ENCODE measurements at places on chromosomes 6 and 20.

- no peak for DNase-seq
These were observed 4.6 kb downstream of the SAMD3 start for GRCh38 chr6:130218134-130218533.

DNA sequence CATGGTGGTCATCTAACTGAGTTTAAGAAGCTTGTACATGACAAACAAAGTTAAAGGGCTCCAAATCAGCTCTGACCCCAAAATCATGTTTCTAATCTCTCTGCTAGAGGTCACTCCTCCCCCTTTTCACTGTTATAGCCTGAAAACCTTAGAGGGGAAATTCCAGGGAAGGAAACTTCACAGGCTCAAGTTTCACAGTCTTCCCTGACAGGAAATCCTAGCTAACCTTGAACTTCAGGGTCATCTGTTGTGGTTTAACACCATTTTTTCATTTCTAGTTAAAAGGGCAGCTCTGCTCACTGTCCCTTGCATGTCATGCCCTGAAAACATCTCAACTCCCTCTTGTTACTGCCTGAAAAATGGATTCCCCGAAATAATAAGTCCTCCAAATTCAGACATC, 104.4 kb upstream of the BMP2 start:
- DNase-seq, result no peak

GRCh38 chr20:17225851-17226409, 910 bp upstream of the PCSK2 start:
- no peak for DNase-seq

GRCh38 chr20:14865169-14865568, 527.8 kb upstream of the FLRT3 start:
- DNase-seq, result no peak

DNA sequence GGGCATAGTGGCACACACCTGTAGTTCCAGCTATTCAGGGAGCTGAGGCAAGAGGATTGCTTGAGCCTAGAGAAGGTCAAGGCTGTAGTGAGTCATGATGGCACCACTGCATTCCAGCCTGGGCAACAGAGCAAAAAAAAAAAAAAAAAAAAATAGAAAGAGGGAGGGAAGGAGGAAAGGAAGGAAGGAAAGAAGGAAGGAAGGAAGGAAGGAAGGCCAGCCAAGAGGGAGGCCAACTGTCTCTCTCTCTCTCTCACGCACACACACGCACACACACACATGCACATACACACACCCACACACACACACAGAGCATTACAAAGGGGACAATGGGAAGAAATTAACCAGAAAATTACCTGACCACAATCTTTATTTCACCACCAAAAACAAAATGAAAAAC, 50.6 kb upstream of the COL9A1 start:
- no peak for DNase-seq

DNA sequence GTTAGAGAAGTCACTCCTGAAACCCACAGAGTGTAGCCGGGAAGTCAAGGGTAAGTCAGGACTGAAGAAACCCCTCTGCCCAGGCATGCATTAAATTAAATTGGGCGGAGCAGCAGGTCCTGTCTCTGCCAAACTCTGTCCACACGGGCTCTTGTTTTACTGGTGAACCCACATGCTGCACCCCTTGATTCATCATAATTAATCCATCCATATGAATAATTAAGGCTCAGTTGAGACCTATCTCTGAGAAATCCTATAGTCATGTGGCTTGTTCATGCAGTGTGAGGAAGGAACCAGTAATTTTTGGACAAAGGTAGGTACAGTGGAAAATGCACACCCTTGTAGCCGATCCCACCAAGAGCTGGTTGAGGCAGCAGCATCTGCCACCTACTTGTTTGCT, 43.0 kb downstream of the PXDC1 start:
- no peak for DNase-seq

DNA sequence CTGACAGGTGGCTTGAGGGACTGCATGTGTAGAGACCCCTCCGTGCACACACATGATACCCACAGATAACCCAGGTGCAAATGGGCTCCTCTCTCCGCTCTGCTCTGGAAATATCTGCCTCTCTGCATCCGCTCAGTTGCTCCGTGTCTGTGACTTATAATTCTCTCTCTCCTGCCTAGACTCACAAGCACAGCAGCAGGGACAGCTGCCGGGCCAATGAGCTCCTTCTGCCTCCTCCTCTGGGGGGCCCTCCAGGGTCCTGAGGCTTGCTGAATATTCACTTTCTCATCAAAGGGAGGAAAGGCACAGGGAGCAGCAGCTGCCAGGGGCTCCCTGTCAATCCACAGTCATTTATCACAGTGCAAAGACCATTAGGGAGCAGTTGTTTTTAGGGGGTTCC, 24.1 kb downstream of the LRFN2 start:
- DNase-seq, result no peak

DNA sequence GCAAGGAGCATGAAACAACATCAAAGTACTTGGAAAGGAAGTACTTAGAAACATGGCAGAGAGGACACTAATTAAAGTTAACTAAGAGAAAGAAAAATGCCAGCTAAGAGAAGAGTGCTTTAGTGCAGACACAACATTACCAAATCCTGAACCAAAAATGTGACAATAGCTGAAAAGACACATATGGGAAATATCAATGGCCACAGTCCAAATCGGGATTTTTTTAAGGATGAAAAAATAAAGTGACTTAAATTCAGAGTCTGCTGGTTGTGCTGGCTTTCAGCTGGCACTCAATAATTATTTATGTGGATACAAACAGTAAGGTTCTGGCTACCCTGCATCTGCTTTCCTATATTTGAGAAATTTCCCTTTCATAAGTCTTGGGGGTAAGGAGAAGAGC, 12.6 kb upstream of the DST start:
- no peak for DNase-seq

GRCh38 chr6:149410557-149410956, 10.5 kb downstream of the SUMO4 start:
- no peak for DNase-seq
